ENCODE measurements at places on chromosomes 12 and 14.
A peak's percentile ranks its signal among the peaks of the same experiment; 100 is the strongest.

GRCh38 chr14:105944632-105945610, 418.5 kb downstream of the TMEM121 start:
- peak; percentile 65 for DNase-seq

DNA sequence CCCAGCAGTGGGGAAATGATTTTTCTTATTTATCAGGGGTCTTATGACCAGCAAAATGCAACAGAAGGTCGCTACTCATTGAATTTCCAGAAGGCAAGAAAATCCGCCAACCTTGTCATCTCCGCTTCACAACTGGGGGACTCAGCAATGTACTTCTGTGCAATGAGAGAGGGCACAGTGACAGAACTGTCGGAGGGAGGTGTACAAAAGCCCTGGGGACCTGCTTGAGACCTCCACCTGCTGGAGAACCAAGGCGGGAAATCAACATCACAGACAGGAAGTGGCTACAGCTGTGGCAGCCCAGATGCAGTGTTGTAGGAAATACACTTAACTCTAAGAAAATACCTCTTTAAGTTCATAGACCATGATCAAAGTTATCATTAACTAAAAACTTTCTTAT, 250.9 kb upstream of the OR4E1 start:
- DNase-seq = no peak

- DNase-seq = no peak
Measured at GRCh38 chr12:4002601-4003000, 129.4 kb upstream of the PARP11 start.

DNA sequence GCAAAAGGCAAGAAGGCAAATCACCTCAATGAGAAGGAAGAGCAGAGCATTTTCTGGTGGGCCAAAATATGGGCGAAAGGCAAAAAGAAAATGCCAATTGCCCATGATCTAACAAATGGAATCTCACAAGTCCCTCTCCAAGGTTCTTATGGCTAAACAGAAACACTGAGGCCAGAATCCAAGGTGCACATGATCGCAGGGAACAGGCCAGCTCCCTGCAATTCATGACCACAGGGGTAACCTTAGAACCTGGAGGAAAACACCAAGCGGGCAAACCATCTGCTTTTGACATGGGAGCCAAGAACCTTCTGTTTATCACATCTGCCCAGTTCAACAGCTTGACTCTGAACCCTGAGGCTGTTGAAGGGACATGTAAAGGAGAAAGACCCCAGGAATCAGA, 60.0 kb downstream of the NT5DC3 start:
- DNase-seq = no peak

DNA sequence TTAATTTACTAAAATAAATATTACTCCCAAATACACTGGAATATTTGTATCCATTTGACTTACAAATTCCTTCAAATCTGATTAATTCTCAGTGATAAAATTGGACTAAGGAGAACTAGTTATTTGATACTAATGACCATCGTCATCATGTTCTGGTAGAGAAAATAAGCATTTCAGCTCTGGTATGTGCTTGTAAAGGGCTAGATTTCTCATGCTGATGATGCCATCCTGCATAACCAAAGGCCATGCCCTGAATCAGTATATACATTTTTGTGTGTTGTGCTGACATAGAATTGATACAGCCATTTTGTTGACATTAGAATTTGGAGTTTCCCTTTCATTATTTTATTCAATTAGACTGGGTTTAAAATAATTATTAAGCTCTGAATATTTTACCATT, 148.9 kb downstream of the PCNX1 start:
- no peak for DNase-seq

DNA sequence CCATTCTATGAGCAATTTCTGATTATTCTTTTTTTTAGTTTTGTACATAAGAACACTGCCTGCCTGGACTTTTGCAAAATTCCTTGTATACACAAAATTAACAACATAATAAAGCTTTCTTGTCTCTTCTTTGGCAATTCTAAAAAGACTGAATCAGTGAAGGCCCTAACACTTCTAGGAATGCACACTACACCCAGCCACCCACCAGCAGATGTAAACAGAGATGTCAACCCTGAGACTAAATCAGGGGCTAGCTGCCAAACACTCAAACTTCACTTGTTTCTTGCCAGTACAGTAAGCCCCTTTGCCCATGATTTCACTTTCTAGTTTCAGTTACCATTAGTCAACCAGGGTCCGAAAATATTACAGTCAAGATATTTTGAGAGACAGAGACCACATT, 15.5 kb downstream of the DCAF5 start:
- no peak for DNase-seq

DNA sequence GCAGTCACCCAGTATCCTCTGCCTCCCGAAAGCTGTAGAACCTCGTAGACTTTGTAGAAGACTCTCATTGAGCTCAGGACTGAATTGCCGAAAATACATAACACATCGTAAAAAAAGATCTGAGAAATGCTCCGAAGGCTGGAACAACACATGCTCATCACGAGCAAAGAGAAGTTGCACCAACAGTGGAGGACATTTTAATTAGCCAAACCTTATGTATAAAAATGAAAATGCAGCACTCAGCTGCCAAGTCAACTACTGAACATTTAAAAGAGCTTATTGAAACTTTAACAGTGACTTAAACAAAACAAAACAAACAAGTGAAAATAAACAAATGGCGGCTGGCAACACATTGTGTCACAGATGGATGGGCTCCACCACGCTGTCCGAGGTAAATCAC, 519.9 kb downstream of the TMEM132D start:
- DNase-seq = no peak

GRCh38 chr12:75099210-75099609, 110.4 kb downstream of the KCNC2 start:
- DNase-seq = no peak

GRCh38 chr14:79057333-79057732, 887.2 kb downstream of the NRXN3 start:
- DNase-seq = no peak

DNA sequence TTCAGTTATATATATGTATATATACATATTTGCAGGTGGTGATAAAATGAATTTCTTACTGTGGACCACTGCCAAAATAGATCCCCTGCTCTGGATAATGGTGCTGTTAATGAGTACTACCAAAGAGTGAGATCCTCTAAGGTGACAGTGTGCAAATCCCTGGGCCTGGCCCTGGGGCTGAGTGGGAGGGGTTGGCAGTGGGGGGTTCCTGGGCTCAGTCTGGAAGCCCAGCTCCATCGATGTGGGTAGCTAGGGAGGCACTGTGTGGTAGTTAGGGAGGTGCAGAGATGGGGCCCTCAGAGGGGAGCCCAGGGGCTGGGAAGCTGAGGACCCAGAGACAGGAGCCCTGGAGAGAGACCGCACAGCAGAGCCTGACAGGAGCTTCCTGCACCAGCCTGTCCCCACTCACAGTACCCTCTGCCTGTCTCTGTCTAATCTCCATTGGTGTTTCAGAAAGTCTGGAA, 9.1 kb downstream of the KRT8 start:
- DNase-seq = no peak

GRCh38 chr12:89493670-89494302, 30.8 kb downstream of the GALNT4 start:
- DNase-seq = no peak

DNA sequence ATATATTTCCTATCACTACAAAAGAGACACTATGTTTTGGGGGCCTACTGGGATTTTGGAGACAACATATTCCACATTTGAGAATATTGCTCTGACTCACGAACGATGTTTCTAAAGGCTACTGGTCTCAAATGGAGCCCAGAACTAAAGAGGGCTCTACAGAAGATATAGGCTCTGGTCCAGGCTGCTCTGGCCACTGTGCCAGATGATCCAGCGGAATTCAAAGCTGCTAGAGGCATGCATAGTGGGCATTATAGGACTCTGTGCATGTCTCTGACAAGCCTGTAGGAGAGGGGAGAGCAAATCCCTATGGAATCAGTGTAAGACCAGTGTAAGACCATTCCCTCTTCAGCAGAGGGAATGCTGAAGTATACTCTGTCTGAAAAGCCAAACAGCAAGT, 4.1 kb downstream of the TAS2R30 start:
- DNase-seq = no peak

GRCh38 chr12:121424624-121424975, 24.7 kb downstream of the RNF34 start:
- no peak for DNase-seq

GRCh38 chr12:115351514-115352077, 667.6 kb upstream of the TBX3 start:
- DNase-seq = no peak

- DNase-seq = no peak
Measured at GRCh38 chr14:53621921-53622320, 334.7 kb downstream of the BMP4 start.

DNA sequence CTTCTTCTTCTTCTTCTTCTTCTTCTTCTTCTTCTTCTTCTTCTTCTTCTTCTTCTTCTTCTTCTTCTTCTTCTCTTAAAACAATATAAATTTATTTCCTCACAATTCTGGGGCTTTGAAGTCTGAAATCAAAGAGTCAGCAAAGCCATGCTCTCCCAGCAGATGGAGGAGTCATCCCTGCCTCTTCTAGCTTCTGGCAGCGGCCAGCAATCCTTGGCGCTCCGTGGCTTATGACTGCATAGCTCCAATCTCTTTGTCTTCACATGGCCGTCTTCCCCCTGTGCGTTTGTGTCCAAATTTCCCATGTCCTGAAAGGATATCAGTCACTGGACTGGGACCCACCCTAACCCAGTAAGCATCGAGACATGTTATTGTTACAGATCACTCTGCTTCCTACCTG, 22.9 kb downstream of the KCNA1 start:
- no peak for DNase-seq

GRCh38 chr12:133106253-133106652, 23.8 kb downstream of the ZNF891 start:
- no peak for DNase-seq

DNA sequence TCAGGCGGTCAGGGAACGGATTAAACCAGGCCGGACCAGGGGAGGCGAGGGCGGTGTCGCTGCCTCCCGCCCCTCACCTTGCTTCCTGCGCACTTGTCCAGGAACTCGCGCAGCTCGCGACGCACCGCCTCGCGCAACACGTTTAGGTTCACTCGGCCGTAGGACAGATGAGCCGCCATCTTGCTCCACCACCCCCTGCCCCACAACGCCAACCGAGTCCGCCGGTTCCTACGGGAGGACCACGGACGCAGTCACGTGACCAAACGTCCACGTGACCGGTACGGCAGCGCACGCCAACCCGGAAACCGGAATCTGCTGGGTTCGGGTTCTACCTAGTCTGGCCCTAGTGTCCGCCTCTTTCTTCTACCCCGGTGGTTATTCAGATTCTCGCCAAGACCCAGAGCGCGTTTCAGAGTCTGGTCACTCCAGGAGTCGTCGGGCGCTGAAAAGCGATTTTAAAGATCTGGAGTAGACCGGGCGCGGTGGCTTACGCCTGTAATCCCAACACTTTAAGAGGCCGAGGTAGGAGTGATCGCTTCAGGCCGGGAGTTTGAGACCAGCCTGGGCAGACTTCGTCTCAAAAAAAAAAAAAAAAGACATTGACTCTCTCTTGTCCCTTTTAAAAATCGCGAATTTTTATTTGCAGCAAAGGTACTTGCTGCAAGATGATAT, at the start of gene VPS33A:
Gene VPS33A, minus strand, starts transcription at position 265 of the 672 bp plus-strand sequence. Its CDS starts 86 bp downstream, at position 179.
- DNase-seq = peak; percentile 99

GRCh38 chr14:61460718-61461611, 139.6 kb downstream of the PRKCH start:
- no peak for DNase-seq

GRCh38 chr12:47741340-47741703, 16.0 kb upstream of the ENDOU start:
- DNase-seq = peak; percentile 90

DNA sequence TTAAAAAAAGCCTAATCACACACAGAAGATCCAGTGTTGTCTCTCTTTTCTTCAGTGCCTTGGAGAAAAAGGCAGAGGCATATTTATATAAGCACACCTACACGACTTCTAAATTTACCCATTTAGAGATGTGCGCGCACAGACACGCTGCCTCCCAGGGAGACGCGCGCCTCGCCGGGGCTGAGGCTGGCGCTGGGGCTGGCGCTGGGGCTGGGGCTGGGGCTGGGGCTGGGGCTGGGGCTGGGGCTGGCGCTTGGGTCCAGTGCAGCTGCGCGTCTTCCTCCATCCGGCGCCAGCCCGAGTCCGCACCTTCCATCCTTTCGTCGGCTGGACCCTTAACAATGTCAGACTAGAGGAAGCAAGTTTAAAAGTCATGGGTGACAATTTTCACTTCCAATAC, 118.4 kb upstream of the ARID2 start:
- DNase-seq = no peak

- no peak for DNase-seq
Measured at GRCh38 chr12:70383484-70383883, 17.4 kb downstream of the KCNMB4 start.

GRCh38 chr12:55641595-55641994, 4.9 kb downstream of the OR10P1 start:
- DNase-seq = no peak

DNA sequence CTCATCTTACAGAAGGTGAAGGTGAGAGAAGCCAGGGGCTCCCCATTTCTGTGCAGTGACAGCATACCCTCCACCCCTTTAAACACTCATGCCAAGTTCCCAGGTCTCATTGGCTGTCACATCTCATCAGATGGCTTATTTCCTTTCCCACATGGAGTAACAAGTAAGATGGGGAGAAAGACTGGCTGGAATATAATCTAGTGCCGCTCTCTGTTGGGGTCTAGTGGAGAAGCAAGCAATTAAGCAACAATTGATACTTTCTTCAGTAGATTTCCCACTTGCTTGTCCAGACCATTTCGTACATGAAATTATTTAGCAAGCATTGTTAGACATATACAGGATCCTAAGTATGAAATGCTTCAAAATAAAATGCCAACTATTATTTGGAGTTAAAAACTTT, 92.2 kb downstream of the SLC5A8 start:
- DNase-seq = no peak

DNA sequence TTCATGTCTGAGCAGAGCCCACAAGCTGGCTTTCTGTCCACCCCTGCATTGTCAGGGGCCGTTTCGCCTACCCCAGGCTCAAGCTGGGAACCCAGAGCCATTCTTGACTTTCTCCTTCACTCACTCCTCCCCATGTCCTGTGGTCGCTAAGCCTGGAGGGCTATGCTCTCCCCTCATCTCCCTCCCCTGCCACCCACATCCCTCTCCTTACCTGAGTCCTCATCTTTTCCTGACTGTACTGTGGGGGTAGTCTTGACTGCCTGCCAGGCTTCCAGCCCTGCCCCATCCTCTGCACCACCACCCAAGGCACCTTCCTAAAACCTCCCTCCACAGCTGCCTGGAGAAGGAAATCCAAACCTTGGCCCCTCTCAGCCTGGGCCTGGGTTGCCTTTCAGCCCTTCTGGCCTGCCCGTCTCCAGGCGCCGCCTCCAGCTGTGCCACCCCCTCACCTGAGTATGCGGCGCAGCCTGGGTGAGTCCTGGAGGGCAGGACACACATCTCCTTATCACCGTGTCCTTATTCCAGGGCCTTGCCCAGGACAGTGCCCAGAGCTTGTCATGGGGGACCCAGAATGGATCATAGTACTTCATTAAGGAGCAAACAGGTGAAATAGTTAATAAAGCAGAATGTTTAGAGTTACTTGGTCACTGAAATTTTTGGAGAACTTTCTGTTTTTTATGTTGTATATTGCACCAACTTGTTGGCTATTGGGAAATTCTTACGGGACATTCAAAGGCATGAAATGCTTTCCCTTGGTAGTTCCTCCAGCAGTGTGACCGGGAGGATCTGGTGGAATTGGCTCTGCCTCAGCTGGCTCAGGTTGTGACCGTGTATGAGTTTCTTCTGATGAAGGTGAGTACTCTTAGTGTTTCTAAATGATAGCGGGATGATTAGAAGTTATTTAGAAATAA, 14.5 kb downstream of the ZNF839 start:
- no peak for DNase-seq

Measured in sigmoid colon (tissue), 7 donors.